Stimulated activated CD4-positive, alpha-beta T cell treated with anti-CD3 and anti-CD28 coated beads, TNF-alpha, amount 100 ng/mL, for 24 hours (primary cell): ENCODE measurements at places on chromosomes 4 and X.

DNA sequence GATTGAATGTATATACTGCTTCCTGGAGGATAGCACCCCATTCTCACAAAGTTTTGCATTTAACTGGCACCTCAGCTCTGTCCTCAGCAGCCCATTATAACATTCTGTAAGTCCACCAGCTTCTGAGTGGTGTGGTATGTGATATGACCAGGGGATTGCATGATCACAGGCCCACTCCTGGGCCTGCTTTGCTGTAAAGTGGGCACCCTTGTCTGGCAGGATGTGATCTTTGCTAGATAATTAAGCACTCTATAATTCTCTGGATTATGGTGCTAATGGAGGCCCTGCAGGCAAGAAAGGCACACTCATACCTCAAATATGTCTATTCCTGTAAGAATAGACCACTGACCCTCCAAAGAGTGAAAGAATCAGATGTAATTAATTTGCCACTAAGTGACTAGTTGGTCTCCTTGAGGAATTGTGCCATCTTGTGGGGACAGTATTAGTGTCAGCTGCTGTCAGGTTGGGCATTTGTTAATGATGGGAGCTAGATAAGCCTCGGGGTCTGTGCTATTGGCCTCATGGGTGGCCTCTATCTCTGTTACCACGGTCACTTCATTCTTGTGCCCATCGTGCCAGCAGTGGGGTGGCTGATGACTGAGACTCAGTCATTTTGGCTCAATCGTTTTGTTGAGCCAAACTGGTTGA lies 2.2 kb upstream of the CFI start:
- DNase-seq = no peak

- DNase-seq = no peak
Observed at GRCh38 chrX:129983575-129984110, 1.2 kb downstream of the BCORL1 start.

DNA sequence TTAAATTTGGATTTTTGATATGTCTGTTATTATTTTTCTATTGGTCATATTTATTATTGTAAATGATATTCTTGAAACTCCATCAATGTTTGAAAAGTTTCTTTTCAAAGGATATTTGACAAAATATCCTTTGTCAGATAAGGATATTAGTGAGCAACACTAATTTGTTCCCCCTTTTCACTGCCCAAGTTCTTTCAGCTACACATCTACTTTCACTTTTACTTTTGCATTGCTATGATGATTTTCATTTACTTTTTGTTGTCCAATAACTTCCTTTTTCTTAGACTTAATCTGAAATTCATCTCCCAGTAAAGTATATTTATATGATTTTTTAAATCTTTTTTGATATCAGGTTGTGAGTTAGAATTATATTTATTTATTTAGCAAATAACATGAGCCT lies 542.3 kb upstream of the ADGRL3 start:
- no peak for DNase-seq

- DNase-seq = no peak
Observed at GRCh38 chr4:98262431-98262830, 1.2 kb downstream of the RAP1GDS1 start.

DNA sequence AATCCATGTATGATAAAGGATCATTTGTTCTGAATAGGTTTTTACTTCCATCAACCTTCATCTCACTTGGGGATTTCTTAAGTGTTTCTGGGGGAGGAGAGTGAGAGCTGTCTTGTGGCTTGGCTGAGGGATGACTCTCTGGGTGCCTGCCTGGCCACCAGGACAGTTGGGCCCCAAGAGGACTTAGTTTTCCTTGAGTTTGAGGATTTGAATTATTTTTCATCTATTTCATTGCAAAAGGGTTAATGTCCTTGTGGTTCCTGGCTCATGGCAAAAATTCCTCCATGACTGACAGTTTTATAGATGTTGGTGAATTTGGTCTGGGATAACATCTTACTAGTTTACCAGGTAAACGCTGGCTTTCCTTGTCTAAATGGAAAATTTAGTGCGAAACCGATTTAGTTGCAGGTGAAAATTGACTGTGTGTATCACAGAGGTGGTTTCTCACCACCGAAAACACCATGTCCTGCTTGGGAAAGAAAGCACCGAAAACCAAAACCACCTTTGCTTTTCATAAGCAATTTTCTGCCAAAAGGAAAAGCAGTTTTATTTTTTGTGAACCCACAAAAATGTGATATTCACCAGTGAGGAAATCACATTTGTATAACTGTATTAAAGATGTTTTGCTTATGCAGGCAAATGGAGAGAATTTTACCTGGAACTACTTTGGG lies 331.3 kb upstream of the SFRP2 start:
- DNase-seq = no peak

- DNase-seq = no peak
Observed at GRCh38 chr4:177119021-177119471, 190.6 kb upstream of the NEIL3 start.

- no peak for DNase-seq
Observed at GRCh38 chr4:151013491-151013890, 1.6 kb downstream of the LRBA start.

DNA sequence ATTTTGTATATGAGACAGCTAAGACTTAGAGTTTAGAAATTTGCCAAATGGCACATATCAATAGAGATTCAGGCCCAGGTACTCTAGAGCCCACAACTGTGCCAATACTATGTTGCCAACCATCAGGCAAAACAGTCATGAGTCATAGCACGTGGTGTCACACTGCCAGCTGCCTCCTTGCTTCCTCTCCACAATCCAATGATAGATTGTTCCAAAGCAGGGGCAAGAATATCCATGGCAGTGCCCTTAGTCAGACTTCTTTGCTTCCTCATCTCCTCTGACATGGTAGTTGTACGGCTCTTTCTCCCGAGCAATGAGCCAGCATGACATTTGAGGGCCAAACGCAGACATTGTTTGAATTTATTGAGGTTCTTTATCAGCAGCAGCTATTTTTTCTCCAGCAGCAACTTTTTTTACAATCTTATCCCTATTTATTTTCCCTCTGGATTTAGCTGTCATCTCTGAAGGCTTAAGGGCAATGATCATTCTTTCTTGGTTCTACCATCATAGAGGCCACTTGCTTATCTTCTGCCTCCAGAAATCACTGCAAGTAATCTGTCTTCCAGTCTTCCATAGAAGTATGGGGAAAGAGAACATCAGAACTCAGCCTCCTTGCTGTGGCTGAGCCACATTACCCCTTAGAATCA lies 169.7 kb downstream of the COL4A6 start:
- no peak for DNase-seq

- no peak for DNase-seq
Observed at GRCh38 chr4:68175562-68176155, 46.0 kb upstream of the TMPRSS11F start.

GRCh38 chrX:130295519-130296296 lies 27.0 kb upstream of the ZNF280C start:
- DNase-seq = no peak

DNA sequence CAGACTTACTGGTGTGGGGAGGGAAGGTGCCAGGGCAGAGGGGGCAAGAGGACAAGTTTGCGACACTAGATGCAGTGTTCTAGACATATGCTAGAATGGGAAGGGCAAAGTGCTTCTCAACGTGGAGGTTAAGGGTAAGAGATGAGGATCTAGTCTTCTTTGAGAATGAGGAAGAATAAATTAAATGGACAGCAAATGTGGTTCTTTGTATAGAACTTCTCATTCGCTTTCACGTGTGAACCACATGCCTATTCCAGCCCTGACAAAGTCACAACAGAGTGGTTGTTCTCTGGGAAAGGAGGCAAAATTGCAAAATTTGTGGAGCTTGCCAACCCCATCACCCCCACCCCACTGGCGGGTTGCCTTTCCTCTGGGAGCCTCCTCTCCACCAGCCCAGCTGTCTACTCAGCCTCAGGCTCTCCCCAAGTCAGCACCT lies 1.5 kb upstream of the ANXA5 start:
- no peak for DNase-seq

DNA sequence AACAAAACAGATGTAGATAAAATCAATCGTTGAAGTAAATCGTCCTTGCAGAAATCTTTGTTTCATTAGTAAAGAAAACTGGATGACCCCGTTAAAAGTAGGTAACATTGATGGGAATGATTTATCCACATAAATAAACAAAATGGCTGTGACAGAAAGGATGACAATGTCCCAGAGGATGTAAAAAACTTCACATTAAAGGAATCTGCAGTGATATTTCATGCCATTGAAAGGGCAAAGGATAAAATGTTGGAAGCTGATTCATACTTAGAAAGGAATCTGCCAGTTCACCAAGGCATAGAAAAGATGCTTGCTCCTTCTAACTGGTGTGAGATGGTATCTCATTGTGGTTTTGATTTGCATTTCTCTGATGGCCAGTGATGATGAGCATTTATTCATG lies 24.2 kb upstream of the EPGN start:
- no peak for DNase-seq

GRCh38 chr4:110032603-110033002 lies 119.9 kb downstream of the EGF start:
- DNase-seq = no peak
